Adrenal gland (tissue), 19 donors: ENCODE measurements at places on chromosomes 12 and 14. TPM values are rescaled to one million over a fixed set of nuclear protein-coding genes. Genes with fewer than 3 reads are reported as not detected.
A peak's percentile ranks its signal among the peaks of the same experiment; 100 is the strongest.

Gene SNW1
- 51.7 TPM for total RNA-seq

DNA sequence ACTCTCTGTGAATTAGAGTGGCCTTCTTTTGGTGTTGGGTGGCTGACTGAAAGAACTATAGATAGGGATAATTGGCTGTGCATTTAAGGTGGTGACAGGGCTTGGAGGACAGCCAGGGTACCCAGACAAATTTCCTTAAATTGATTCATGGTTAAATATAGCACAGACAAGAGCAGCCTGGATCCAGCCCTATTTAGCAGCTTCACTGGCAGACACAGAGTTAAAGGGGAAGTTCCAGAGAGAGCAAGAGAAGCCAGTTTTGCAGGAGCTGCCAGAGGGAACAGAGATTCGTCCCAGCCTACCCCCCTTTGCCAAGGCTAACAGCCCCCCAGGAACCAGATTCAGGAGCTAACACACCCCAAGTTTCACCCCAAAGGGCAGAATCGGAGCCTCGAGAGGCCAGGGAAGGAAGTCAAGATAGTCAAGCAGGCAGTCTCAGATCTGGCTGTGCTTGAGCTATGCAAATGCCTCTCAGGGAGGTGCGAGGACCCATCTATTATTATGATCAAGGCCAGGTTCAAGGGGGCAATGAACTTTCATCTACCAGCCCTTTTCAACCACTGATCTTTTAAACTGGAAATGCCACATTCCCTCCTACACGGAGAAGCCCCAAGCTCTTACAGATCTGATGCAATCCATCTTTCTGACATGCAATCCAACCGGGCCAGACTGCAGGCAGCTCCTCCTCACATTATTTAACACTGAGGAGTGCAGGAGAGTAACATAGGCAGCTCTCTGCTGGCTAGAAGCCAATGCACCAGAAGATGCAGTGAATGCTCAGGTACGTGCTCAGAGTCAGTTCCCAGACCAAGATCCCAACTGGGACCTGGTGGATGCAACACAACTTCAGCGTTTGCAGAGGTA is 58.2 kb downstream of the DHRS2 start:
- no peak overlapping the region for H3K27ac ChIP-seq
- H3K36me3 ChIP-seq: no peaks in the 10 kb centered on the region
- DNase-seq: no peak
- peaks cover 13% of the 10 kb centered on the region for H3K4me1 ChIP-seq
- H3K4me3 ChIP-seq: no peak overlapping the region

- H3K4me3 ChIP-seq: no peak overlapping the region
- H3K27me3 ChIP-seq: no peaks in the 10 kb centered on the region
- no peak overlapping the region for H3K27ac ChIP-seq
- H3K36me3 ChIP-seq: no peaks in the 10 kb centered on the region
- DNase-seq: no peak
Measured at GRCh38 chr12:24379433-24379832, 430.0 kb upstream of the SOX5 start.

GRCh38 chr12:64756376-64756775 is 2.8 kb downstream of the GNS start:
- H3K27ac ChIP-seq: no peak overlapping the region
- H3K4me1 ChIP-seq: peaks cover 61% of the 10 kb centered on the region
- DNase-seq: no peak
- H3K4me3 ChIP-seq: no peak overlapping the region
- H3K27me3 ChIP-seq: no peaks in the 10 kb centered on the region

Gene FAM186B
- not detected for total RNA-seq

Gene PTPRB
- 19.4 TPM for total RNA-seq

DNA sequence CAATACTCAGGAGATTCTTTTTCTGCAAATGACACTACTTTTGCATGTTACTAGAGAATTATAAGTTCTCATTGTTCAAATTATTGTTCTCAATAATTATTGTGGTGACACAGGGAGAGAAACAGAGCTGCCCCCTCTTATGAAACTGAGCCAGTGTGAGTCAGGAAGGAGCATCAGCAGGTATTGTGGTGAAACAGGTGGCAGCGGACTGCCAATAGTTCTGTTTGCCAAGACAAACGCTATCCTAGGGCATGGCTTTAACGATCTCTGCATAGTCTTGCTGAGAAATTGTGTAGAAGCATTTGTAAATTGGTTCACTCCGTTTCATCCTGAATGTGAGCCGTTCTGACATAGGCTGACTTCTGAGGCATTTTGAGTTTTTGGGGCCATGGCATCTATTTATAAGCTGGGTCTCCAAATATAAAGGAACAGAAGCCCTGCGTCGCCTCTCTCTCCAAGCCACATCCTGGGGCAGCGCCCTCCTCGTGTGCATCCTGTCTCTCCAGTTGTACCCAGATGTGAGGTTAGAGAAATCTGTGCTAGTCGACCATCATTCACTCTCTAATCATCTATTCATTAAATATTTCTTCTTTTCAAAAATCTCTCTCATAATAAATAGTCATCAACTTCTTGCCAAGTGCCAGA is 15.8 kb upstream of the PPP4R4 start:
- H3K4me3 ChIP-seq: no peak overlapping the region
- no peak for DNase-seq
- H3K4me1 ChIP-seq: peaks cover 7% of the 10 kb centered on the region
- peaks cover 3% of the 10 kb centered on the region for H3K27me3 ChIP-seq

Gene RPGRIP1
- total RNA-seq: 1.1 TPM

- DNase-seq: no peak
- no peaks in the 10 kb centered on the region for H3K4me1 ChIP-seq
- no peak overlapping the region for H3K27ac ChIP-seq
- no peaks in the 10 kb centered on the region for H3K27me3 ChIP-seq
Measured at GRCh38 chr12:44817687-44818086, 58.4 kb downstream of the NELL2 start.

GRCh38 chr12:124609041-124609989 is 41.9 kb upstream of the NCOR2 start:
- no peaks in the 10 kb centered on the region for H3K27me3 ChIP-seq
- H3K4me3 ChIP-seq: no peak overlapping the region
- DNase-seq: peak; percentile 79
- H3K27ac ChIP-seq: no peak overlapping the region
- peaks cover 14% of the 10 kb centered on the region for H3K4me1 ChIP-seq
- no peaks in the 10 kb centered on the region for H3K36me3 ChIP-seq

Gene TMEM233
- total RNA-seq: 1.0 TPM

DNA sequence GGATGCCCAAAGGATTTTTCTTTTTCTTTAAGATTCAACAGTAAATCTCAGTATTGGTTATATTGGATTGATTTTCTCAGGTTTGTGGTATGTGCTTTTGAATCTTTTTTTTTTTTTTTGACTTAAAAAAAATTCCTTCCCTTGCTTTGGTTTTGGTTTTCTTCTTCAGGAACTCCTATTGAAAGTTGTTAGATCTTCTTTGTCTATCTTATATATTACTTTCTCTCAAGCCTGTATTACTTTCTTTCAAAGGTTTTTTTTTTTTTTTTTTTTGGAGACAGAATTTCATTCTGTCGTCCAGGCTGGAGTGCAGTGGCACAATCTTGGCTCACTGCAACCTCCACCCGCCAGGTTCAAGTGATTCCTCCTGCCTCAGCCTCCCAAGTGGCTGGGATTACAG is 21.9 kb downstream of the PPP4R4 start:
- no peaks in the 10 kb centered on the region for H3K36me3 ChIP-seq
- DNase-seq: no peak
- no peak overlapping the region for H3K4me3 ChIP-seq
- H3K27me3 ChIP-seq: no peaks in the 10 kb centered on the region
- H3K27ac ChIP-seq: no peak overlapping the region
- no peaks in the 10 kb centered on the region for H3K4me1 ChIP-seq

Gene C12orf54
- total RNA-seq: 0.94 TPM

Gene ZDHHC22
- total RNA-seq: not detected

DNA sequence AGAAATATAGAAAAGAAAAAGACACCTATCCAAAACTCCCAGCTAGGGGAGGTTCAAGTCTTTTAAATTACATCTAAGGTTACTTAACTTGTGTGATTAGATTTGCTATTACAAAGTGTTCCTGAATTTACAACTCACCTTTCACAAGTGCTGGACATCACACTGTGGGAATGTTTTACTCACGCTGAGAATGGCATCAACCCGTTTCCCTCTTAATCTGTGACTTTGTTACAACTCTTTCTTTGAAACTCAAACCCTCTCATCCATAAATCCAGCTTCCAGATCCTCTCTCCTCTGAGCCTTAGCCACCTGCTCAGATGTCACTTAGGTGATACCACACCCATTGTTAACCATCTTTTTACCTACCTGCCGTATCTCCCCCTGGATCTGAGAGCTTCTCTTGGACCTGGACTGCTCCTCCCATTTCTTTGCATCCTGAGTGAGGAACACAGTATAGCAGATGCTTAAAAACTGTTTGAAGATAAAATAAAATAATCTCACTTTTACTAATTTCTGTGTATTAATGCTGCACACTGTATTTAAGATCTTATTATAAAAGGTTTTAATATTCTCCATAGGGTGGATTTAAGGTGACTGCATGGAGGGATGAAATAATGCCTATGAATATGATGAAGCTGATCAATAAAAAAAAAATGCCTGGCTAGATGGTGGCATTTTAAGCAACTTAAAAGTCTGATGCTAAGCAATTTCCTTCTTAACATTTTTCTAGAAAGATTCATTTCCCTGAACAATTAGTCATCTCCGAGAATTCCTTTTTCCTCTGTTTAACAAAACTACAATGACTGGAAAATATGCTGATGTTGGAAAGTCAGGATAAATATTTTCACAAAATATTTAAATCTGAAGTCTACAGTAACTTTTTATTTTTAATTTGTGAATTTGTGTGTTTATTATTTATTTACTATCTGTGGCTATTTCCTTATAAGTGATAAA is 39.1 kb upstream of the NAP1L1 start:
- no peaks in the 10 kb centered on the region for H3K4me1 ChIP-seq
- no peak overlapping the region for H3K27ac ChIP-seq
- H3K4me3 ChIP-seq: no peak overlapping the region
- H3K27me3 ChIP-seq: no peaks in the 10 kb centered on the region
- no peaks in the 10 kb centered on the region for H3K36me3 ChIP-seq
- no peak for DNase-seq

Gene TPH2
- total RNA-seq: not detected

DNA sequence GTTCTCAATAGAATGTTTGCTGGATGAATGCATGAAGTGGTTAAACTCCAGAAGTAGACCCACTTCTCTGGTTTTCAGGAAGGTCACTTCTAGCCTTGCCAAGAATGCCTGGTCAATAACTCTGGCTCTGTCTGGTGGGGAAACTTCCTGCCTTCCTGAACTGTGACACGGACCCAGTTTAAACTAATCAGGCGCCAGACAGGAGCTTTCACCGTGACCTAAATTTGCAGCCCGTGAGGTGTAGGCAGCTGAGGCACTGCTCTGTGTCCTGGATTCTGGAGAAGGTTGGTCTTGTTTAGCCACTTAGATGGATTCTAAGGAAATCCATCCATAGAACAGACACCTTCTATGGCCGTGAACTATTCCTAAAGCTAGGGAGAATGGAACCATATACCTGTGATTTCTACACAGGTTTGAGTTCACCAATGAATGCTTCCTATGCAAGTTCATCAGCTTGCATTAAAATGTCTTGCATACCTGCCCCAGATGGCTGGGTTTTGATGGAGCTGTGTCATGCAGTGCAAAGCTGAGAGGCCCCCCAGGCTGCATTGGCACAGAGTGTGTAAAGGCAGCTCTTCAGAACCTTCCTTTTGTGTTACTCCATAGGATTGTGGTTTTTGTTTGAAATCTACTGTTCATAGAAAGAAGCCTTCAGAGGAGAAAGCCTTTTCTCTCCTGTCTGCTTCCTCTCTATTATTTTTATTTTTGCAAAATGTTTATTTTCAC is 4.4 kb downstream of the CHST11 start:
- no peak overlapping the region for H3K4me3 ChIP-seq
- no peaks in the 10 kb centered on the region for H3K27me3 ChIP-seq
- no peaks in the 10 kb centered on the region for H3K36me3 ChIP-seq
- H3K27ac ChIP-seq: no peak overlapping the region
- H3K4me1 ChIP-seq: peaks cover 11% of the 10 kb centered on the region
